ENCODE measurements at places on chromosomes 6 and 20. TPM values are rescaled to one million over a fixed set of nuclear protein-coding genes. Genes with fewer than 3 reads are reported as not detected.

The ID4 gene
- 47.9 TPM for total RNA-seq

The BNIP5 gene
- 0.10 TPM for total RNA-seq

The CGA gene
- 5.5 TPM for total RNA-seq

The ECT2L gene
- not detected for total RNA-seq

The FAM209B gene
- total RNA-seq = not detected

The LY6G6F gene
- total RNA-seq = not detected

The PDE7B gene
- total RNA-seq = 0.07 TPM

- no peaks in the 10 kb centered on the region for H3K27me3 ChIP-seq
- DNase-seq = no peak
- no peaks in the 10 kb centered on the region for H3K4me1 ChIP-seq
- H3K4me3 ChIP-seq = no peak overlapping the region
Observed at GRCh38 chr6:145155873-145156782, 579.2 kb downstream of the EPM2A start.

DNA sequence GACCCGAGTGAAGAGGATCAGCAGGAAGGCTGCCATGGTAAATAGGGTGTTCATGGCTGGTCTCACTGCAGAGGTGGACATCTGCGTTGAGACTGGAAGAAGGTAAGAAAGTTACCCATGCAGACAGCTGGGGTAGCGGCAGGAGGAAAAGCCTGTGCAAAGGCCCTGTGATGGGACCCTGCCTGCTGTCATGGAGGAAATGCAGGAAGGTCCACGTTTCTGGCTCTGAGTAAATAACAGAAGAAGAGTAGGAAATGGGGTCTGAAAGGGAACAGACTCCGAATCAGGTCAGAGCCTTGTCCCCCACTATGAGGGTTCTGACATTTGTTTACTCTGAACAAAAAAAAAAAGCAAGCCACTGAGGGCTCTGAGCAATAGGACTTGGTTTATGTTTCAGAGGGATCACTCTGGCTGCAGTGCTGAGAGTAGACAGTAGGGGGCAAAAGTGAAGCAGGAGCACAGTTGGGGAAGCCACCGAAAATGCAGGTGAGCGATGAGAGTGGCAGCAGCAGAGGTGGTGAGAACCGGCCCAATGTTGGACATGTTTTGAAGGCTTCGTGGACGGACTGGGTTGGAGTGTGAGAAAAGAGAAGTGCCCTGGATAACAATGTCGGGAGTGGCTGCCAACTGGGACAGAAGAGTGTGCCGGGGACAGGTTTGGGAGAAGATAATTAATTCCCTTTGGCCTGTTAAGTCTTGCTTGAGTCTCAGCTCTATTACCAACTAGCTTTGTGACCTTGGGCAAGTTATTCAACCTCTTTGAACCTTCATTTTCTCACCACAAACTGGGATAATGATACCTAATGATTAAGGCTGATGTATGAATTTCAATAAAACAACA lies 57.9 kb upstream of the MAP7 start:
- H3K4me1 ChIP-seq = peaks cover 9% of the 10 kb centered on the region
- H3K27ac ChIP-seq = no peak overlapping the region
- H3K4me3 ChIP-seq = no peak overlapping the region
- no peaks in the 10 kb centered on the region for H3K36me3 ChIP-seq

DNA sequence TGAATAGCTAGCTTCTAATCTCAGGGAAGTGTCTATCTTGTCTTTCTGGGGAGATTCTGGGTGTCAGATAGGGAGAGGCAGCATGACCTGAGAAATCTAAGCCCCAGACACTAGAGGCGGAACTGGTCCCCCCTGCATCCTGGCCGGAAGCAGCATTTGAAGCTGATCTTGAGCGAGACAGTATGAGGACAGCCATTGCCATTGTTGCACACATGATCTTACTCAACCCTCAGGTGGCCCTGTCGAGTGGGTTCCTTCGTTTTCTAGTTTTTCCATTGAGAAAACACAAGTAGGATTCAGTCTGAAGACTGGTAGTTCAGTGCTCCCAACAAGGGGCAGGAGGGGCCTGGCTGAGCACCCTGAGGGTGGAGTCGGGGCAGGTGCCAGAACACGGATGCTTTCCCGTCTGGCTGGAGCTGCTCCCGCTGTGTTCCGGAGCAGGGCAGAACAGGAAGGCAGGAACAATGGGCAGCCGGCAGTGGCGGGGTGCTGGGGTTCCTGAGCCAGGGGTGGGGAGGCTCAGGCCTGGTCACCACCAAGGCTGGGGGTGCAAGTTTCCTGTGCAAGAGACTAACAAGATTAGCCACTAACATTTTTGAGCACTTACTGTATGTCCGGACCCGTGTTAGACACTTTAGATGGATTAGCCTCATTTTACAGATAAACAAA lies 7.9 kb upstream of the SDCBP2 start:
- no peak overlapping the region for H3K4me3 ChIP-seq
- no peak for DNase-seq
- no peaks in the 10 kb centered on the region for H3K27me3 ChIP-seq
- H3K36me3 ChIP-seq = peaks cover 3% of the 10 kb centered on the region
- H3K4me1 ChIP-seq = peaks cover 1% of the 10 kb centered on the region
- no peak overlapping the region for H3K27ac ChIP-seq

DNA sequence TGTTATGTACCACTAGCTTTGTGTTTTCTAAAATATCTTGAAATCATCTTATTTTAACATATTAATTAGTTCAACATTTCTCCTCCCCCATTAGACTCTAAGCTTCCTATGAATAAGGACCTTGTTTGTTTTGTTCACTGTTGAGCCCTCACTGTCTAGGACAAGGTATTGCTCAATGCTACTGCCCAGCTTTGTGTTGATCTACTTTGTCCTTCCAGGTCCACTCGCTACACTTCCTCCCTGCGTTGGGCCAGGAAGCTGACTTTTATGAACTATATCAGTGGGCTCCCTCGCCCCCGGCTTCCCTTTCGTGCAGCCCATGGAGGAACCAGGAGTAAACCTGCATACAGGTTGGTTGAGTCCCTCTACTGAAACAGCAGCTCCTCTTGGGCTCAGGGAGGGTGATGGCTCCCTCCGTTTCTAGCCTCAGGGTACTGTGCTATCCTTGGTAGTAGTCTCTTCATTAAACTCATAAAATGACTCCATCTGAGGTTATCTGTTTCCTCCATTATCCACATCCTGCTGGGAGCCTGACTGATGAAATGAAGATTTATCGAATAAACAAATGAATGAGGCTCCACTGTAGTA lies 272.5 kb downstream of the CLIC5 start:
- DNase-seq = no peak
- no peaks in the 10 kb centered on the region for H3K27me3 ChIP-seq
- H3K27ac ChIP-seq = no peak overlapping the region
- no peak overlapping the region for H3K4me3 ChIP-seq
- peaks cover 3% of the 10 kb centered on the region for H3K4me1 ChIP-seq

DNA sequence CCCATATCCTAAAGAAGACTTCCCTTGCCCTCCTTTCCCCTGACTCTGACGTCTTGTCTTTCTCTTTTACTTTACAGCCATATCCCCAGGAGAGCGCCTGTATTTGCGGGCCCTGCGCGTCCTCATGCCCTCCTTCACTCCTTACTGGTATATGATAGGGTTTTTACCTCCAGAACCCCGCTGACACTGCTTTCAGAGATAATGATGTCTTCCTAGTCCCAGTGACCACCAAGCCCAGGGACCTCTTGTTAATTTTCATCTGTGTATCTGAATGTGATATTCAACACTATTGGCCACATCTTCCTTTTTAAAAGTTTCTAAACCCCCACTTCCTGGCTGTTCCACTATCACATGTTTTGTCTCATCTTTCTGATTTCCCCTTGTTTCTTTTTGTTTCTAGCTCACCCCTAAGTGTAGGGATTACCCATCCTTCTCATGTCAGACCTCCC lies 102.0 kb downstream of the HIVEP1 start:
- no peak for DNase-seq
- H3K27ac ChIP-seq = peak overlapping the region; percentile 13
- H3K27me3 ChIP-seq = no peaks in the 10 kb centered on the region
- peaks cover 3% of the 10 kb centered on the region for H3K4me1 ChIP-seq

GRCh38 chr6:34890533-34890925 lies 1.5 kb downstream of the ANKS1A start:
- H3K36me3 ChIP-seq = no peaks in the 10 kb centered on the region
- peak overlapping the region; percentile 100 for H3K4me3 ChIP-seq
- no peaks in the 10 kb centered on the region for H3K27me3 ChIP-seq
- peaks cover 31% of the 10 kb centered on the region for H3K4me1 ChIP-seq
- H3K27ac ChIP-seq = no peak overlapping the region
- no peak for DNase-seq

- peak overlapping the region; percentile 84 for H3K27ac ChIP-seq
- peak; percentile 60 for DNase-seq
- H3K4me1 ChIP-seq = peaks cover 13% of the 10 kb centered on the region
- peaks cover 3% of the 10 kb centered on the region for H3K27me3 ChIP-seq
Observed at GRCh38 chr6:41427642-41428335, 92.4 kb downstream of the NCR2 start.

DNA sequence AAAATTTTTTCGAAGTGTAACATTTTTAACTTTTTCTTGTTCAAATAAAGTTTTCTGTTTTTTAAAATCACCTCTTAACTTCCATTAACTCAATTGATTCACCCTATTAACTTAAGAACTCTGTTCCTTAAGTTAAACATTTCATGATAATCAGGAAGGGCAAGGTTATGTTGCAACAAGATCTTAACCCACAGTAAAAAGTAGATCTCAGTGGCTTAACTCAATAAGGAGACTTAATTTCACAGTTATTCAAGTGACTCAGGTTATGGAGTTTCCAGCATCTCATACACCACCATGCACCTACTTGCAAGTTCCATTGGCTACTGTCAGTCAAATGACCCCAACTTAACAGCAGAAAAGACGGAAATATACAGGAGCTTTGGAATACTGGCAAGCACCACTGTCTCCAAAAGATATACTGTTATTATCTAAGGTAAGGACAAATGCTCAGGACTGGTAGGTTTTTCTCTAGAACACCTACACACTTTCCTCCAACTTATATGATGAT lies 11.2 kb downstream of the HLA-DQB1 start:
- H3K36me3 ChIP-seq = peaks cover 2% of the 10 kb centered on the region
- H3K4me3 ChIP-seq = no peak overlapping the region
- H3K4me1 ChIP-seq = no peaks in the 10 kb centered on the region
- H3K27me3 ChIP-seq = peaks cover 4% of the 10 kb centered on the region
- no peak for DNase-seq
- H3K27ac ChIP-seq = no peak overlapping the region

DNA sequence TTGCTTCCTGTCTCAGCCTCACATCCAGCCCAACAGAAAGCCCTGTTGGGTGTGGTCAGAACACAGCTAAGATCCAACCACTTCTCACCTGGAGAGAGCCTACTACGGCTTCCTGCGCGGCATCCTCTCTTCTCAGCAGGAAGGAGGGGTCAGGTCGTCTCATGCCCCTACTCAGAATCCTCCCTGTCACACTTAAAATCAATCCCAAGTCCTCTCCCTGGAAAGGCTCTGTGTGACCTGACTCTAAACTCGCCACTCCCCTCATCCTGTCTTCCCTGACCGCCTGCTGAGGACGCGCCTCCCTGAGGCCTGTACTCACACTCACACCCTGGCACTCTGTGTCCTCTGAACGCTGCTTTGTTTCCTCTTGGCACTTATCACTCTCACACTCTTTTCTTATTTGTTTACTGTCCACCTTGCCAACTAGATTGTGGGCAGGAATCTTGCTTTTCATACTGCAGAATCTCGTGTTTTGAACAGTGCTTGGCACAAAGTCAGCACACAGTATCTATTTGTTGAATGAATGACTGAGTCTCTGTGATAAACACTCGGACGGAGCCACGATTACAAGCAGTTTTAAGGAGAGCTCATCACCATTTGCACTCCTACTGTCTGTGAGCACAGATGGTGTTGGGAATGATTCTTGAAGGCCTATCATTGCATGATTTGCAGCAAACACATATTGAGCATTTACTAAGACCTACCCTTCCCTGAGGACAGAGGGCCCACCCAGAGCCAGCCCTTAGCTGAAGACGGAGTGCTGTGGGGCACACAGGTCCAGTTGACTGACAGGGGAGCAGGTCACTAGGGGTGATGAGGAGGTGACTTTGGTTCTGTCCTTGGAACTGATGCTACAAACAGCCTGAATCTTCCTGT lies 18.7 kb downstream of the RAB5IF start:
- peak overlapping the region; percentile 46 for H3K27ac ChIP-seq
- no peaks in the 10 kb centered on the region for H3K27me3 ChIP-seq
- DNase-seq = no peak
- H3K4me1 ChIP-seq = peaks cover 4% of the 10 kb centered on the region
- no peaks in the 10 kb centered on the region for H3K36me3 ChIP-seq

GRCh38 chr6:20098267-20098876 lies 113.9 kb downstream of the MBOAT1 start:
- peaks cover 6% of the 10 kb centered on the region for H3K4me1 ChIP-seq
- no peak for DNase-seq
- no peak overlapping the region for H3K4me3 ChIP-seq
- H3K27me3 ChIP-seq = peaks cover 10% of the 10 kb centered on the region

- peaks cover 5% of the 10 kb centered on the region for H3K4me1 ChIP-seq
- peaks cover 3% of the 10 kb centered on the region for H3K36me3 ChIP-seq
- no peaks in the 10 kb centered on the region for H3K27me3 ChIP-seq
Observed at GRCh38 chr20:20665606-20666332, 46.7 kb downstream of the RALGAPA2 start.

GRCh38 chr6:139126255-139126654 lies 8.6 kb upstream of the HECA start:
- H3K27me3 ChIP-seq = peaks cover 3% of the 10 kb centered on the region
- H3K4me3 ChIP-seq = no peak overlapping the region
- no peaks in the 10 kb centered on the region for H3K36me3 ChIP-seq
- no peak for DNase-seq

- H3K27me3 ChIP-seq = no peaks in the 10 kb centered on the region
- H3K4me1 ChIP-seq = peaks cover 3% of the 10 kb centered on the region
- H3K27ac ChIP-seq = no peak overlapping the region
- DNase-seq = no peak
Observed at GRCh38 chr6:97775012-97775411, 492.0 kb upstream of the MMS22L start.

- no peaks in the 10 kb centered on the region for H3K36me3 ChIP-seq
- H3K27me3 ChIP-seq = peaks cover 48% of the 10 kb centered on the region
- H3K4me1 ChIP-seq = peaks cover 11% of the 10 kb centered on the region
- H3K27ac ChIP-seq = peak overlapping the region; percentile 28
- H3K4me3 ChIP-seq = peak overlapping the region; percentile 66
Observed at GRCh38 chr6:3753228-3753835, 1.8 kb upstream of the PXDC1 start.

Measured in progenitor cell of endocrine pancreas (in vitro differentiated cells).